ENCODE measurements at places on chromosomes 4 and X. TPM values are rescaled to one million over a fixed set of nuclear protein-coding genes. Genes with fewer than 3 reads are reported as not detected.

- H3K36me3 ChIP-seq, result no peaks in the 10 kb centered on the region
- no peaks in the 10 kb centered on the region for H3K27me3 ChIP-seq
- H3K4me3 ChIP-seq, result no peak overlapping the region
- no peaks in the 10 kb centered on the region for H3K4me1 ChIP-seq
- DNase-seq, result no peak
These were observed 17.2 kb downstream of the SLC39A8 start for GRCh38 chr4:102328045-102328444.

- no peaks in the 10 kb centered on the region for H3K27me3 ChIP-seq
- H3K27ac ChIP-seq, result no peak overlapping the region
- no peak overlapping the region for H3K4me3 ChIP-seq
- H3K36me3 ChIP-seq, result no peaks in the 10 kb centered on the region
- no peak for DNase-seq
These were observed 4.2 kb downstream of the BCOR start for GRCh38 chrX:40093586-40093985.

DNA sequence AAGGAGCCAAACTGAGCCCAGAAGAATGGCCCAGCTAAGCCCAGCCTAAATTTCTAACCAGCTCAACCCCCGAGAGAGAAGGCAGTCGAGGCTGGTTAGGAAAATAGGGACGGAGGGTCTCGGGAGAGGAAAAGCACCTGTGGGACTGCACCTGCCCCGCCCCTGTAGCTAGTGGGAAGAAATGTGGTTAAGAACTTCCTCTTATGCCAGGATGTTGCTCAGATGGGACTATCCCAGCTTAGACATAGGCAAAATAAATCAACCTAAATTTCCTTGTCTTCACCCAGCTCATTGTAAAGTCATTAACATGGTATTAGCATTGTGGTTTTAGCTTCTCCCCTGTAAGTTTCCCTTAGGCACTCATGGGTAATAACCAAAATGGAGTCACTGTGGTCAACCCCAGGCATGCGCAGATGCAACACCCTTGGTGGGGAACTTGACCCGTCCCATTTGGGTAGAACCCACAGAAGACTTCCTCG lies 86.8 kb downstream of the ZNF718 start:
- no peaks in the 10 kb centered on the region for H3K36me3 ChIP-seq
- H3K27ac ChIP-seq, result no peak overlapping the region
- DNase-seq, result no peak
- no peaks in the 10 kb centered on the region for H3K4me1 ChIP-seq
- no peaks in the 10 kb centered on the region for H3K27me3 ChIP-seq
- H3K4me3 ChIP-seq, result no peak overlapping the region

GRCh38 chr4:100079264-100079663 lies 111.0 kb downstream of the DDIT4L start:
- no peaks in the 10 kb centered on the region for H3K4me1 ChIP-seq
- DNase-seq, result no peak
- no peak overlapping the region for H3K4me3 ChIP-seq
- no peaks in the 10 kb centered on the region for H3K27me3 ChIP-seq

GRCh38 chr4:184598753-184599491 lies 50.3 kb downstream of the CASP3 start:
- H3K27me3 ChIP-seq, result no peaks in the 10 kb centered on the region
- no peaks in the 10 kb centered on the region for H3K36me3 ChIP-seq
- no peaks in the 10 kb centered on the region for H3K4me1 ChIP-seq

The FHDC1 gene
- total RNA-seq, result 3.0 TPM

- no peak overlapping the region for H3K4me3 ChIP-seq
- no peaks in the 10 kb centered on the region for H3K4me1 ChIP-seq
- no peaks in the 10 kb centered on the region for H3K36me3 ChIP-seq
- H3K27me3 ChIP-seq, result no peaks in the 10 kb centered on the region
- H3K27ac ChIP-seq, result no peak overlapping the region
- no peak for DNase-seq
These were observed 424.5 kb upstream of the CTSO start for GRCh38 chr4:156378033-156378665.

DNA sequence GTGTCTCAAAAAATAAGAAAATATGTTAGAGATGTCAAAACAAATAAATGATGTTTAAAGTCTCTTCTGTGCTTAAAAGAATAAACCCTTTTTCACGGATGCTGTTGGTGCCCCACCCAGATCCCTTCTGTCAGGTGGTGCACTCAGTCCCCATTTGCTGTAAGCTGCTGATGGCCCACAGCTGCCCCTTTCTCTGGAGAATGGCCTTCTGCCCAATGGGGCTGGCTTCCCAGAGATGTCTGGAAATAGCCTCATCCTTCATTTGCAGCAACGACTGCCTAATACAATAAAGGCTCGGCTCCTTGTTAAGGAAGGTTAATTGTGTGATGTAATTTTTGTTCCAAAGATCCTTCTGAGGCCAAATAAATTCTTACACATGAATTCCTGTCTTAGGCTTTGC lies 31.8 kb downstream of the ETNPPL start:
- H3K27me3 ChIP-seq, result no peaks in the 10 kb centered on the region
- H3K4me1 ChIP-seq, result no peaks in the 10 kb centered on the region
- no peak for DNase-seq
- H3K4me3 ChIP-seq, result no peak overlapping the region
- no peaks in the 10 kb centered on the region for H3K36me3 ChIP-seq

- H3K27me3 ChIP-seq, result no peaks in the 10 kb centered on the region
- DNase-seq, result no peak
- H3K36me3 ChIP-seq, result no peaks in the 10 kb centered on the region
These were observed 878.7 kb upstream of the TENM3 start for GRCh38 chr4:181364504-181364903.

The DDX60 gene
- 19.1 TPM for total RNA-seq

The C4orf50 gene
- total RNA-seq, result 0.06 TPM

The CFP gene
- total RNA-seq, result 5.2 TPM

DNA sequence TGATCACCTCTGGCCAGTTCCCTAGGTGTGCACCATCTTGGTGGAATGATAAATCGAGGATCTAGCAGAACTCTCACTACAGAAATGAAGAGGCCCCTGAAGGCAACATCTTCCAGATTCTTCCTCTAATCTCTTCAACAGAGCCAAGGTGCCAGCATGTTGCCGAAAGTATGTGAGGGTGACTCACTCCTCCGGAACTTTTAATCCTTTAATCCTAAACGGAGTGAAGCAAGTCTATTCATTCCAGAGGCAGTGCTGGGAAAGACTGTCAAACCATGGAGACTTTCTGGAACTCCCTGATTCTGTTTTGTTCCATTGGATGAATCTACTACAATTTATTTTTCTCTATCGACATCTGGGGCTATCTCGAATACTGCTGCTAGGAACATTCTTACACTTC lies 68.7 kb downstream of the SUPT20HL2 start:
- DNase-seq, result no peak
- no peak overlapping the region for H3K27ac ChIP-seq
- no peaks in the 10 kb centered on the region for H3K4me1 ChIP-seq

The RBM46 gene
- total RNA-seq, result not detected

DNA sequence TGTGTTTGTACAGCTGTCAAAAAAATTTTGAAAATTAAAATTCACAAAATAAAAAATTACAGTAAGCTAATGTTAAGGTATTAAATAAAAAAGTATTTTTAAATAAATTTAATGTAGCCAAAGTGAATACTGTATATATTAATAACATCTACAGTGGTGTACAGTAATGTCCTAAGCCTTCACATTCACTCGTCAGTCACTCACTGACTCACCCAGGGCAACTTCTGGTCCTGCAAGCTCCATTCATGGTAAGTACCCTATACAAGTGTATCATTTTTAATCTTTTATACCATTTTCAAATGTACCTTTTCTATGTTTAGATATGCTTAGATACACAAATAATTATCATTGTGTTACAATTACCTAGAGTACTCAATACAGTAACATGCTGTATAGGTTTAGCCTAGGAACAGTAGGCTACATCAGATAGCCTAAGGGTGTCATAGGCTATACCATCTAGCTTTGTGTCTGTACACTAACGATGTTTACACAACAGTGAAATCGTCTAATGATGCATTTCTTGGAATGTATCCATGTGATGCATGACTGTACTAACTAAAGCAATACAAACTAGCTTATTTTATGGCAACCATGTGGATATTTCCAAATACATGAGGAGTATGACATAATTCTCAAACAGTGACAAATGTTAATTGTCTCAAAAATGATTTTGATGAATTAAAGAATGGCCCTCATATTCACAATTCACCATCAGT lies 13.7 kb downstream of the DDX60 start:
- DNase-seq, result no peak
- no peak overlapping the region for H3K4me3 ChIP-seq
- no peaks in the 10 kb centered on the region for H3K36me3 ChIP-seq
- no peak overlapping the region for H3K27ac ChIP-seq
- H3K27me3 ChIP-seq, result no peaks in the 10 kb centered on the region

DNA sequence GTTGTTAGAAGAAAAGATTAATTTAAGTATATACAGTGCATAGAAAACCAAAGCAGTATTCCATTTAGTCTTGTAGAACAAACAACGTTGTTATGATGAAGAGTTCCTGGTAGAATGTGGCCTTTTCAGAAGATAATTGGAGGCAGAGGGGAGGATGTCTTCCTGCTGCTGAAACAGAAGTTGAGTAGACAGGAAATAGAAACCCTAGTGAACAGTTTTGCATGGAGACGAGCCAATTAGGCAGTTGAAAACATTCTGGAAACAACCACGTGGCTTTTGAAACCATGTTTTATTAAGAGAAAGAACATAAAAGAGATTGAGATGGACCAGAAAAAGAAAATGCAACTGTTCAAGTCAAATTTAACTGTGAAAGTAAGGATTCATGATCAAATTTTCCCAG lies 325.2 kb downstream of the CAMK2D start:
- H3K4me3 ChIP-seq, result no peak overlapping the region
- no peak for DNase-seq
- H3K36me3 ChIP-seq, result no peaks in the 10 kb centered on the region
- peaks cover 22% of the 10 kb centered on the region for H3K4me1 ChIP-seq
- H3K27me3 ChIP-seq, result no peaks in the 10 kb centered on the region
- no peak overlapping the region for H3K27ac ChIP-seq

The HDAC6 gene
- total RNA-seq, result 89.4 TPM

DNA sequence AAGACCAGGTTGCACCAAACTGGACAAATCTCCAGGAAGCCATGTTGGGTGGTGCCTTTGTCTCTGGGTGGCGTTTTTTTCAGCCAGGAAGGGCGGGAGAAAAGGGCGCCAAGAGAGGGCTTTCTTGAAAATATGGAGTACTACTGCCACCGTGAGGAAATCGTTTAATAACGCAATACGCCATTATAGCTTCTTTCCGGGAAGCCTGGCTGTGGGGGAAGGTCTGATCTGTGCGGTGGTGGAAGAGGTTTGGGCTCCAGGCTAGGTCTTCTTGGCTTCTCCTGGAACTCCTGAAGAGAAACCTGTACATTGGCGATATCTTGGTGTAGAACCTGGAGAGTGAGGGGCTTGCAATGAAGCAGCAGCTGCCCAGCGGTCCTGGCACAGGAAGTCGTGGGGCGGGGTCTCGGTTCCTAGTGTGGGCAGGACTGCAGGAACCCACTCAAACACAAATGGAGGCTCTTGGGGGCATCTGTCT lies 202.7 kb downstream of the OR13H1 start:
- H3K4me3 ChIP-seq, result no peak overlapping the region
- DNase-seq, result peak; percentile 91
- no peaks in the 10 kb centered on the region for H3K4me1 ChIP-seq

The VEGFC gene
- total RNA-seq, result 25.3 TPM

The CCNQ gene
- 13.6 TPM for total RNA-seq

DNA sequence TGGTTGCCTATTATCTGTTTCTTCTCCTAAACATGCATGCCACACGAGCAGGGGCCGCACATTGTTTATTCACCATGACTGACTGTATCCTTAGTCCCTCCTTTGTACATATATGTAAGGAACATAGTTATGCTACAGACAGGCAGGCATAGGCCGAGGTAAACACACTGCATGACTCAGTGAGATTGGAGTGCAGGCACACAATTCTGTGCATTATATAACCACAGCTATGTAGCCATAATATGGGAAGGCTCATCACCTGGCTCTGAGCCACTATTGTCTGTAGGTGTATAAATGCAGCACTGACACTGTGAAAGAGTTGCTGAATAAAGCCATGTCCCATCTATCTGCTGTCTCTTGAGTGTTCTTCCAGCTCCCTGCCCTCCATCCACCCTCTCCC lies 431.6 kb downstream of the IDS start:
- no peaks in the 10 kb centered on the region for H3K36me3 ChIP-seq
- no peak overlapping the region for H3K4me3 ChIP-seq
- H3K4me1 ChIP-seq, result no peaks in the 10 kb centered on the region
- H3K27me3 ChIP-seq, result no peaks in the 10 kb centered on the region
- no peak for DNase-seq

The ADGRG4 gene
- 1.5 TPM for total RNA-seq

The CLDN22 gene
- total RNA-seq, result not detected
